ENCODE measurements at places on chromosomes 12 and 14.
A peak's percentile ranks its signal among the peaks of the same experiment; 100 is the strongest.

DNA sequence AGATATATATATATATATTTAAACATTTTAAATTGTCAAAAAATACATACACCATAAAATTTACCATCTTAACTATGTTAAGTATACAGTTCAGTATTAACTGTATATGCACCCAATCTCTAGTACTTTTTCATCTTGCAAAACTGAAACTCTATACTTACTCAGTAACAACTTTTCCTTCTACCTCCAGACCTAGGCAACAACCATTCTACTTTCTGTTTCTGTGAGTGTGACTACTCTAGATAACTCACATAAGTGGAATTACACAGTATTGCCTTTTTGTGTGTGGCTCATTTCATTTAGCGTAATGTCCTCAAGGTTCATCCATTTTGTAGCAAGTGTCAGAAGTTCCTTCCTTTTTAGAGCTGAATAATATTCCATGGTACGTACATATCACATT, 8.2 kb downstream of the FAM234B start:
- DNase-seq = no peak

GRCh38 chr14:87468531-87468930, 524.5 kb downstream of the GALC start:
- DNase-seq = no peak

DNA sequence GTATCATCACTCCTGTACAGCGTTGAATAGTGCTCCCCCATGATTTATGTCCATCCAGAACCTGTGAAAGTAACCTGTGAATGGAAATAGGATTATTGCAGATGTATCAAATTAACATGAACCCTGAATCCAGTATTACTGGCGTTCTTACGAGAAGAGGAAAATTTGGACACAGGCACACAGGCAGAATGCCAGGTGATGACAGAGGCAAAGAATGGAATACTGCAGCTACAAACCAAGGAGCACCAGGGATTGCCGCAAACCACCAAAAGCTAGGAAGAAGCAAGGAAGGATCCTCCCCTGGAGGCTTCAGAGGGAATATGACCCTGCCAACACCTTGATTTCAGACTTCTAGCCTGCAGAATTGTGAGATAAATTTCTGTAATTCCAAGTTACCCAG, 113.5 kb upstream of the EGLN3 start:
- no peak for DNase-seq

- no peak for DNase-seq
These were observed 53.4 kb upstream of the PTHLH start for GRCh38 chr12:28025821-28026505.

DNA sequence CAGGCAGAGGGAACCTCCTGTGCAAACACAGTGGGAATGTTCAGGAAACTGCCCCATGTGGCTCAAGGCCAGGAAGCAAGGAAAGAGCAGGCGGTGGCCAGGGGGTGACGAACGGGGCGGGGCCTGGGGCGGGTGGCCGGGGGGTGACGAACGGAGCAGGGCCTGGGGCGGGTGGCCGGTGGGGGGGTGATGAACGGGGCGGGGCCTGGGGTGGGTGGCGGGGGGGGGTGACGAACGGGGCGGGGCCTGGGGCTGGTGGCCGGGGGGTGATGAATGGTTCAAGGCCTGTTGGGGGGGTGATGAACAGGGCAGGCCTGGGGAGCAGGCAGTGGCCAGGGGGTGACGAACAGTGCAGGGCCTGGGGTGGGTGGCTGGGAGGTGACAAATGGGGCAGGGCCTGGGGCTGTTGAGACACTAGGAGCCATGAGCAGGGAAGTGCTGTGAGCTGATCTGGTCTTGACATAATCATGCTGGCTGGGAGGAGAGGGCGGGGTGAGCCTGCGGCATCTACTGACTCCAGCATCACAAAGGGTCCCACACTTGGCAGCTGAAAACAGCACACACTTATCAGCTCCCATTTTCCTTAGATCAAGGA, 62.7 kb upstream of the FBRSL1 start:
- DNase-seq = no peak

- DNase-seq = no peak
These were observed 2.5 kb upstream of the SALL2 start for GRCh38 chr14:21528381-21529348.

DNA sequence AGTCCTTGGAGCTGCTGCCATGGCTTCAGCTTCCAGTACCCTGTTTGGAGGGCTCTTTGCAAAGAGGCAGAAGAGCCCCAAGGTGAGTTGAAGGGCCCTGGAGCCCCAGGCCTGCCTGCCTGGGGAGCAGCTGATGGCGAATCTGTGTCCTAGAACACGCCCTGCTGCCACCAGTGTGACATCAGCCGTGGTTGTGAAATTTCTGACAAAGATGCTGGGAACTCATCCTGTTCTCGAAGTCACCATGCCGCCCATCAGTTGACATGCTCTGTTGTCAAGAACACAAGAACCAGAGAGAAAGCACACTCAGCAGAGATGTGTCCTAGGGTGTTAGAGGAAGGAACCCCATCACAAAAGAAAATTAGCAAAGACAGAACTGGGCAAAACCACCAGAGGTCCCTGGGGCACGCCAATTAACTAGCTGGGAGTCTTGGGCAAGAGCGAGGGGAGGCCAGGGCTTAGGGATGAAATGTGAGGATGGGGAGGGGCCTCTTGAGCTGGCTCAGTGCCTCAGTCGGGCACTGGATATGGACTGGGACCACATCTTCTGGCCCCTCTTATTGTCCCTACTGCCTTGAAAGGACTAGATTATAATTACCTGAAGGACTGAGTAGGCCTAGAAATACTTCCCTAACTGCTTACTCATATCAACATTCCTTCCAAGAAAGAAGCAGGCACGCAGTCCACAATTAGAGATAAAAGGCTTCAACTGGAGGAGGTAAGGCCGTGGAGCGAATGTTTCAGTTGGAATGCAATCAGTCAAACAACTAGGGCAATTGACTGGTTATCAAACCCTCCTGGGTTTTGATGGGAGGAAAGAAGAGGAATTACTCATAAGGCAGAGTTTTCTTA, 163.1 kb downstream of the CACNA1C start:
- no peak for DNase-seq

GRCh38 chr14:39015360-39015961, 87.6 kb downstream of the SEC23A start:
- DNase-seq = peak; percentile 18

DNA sequence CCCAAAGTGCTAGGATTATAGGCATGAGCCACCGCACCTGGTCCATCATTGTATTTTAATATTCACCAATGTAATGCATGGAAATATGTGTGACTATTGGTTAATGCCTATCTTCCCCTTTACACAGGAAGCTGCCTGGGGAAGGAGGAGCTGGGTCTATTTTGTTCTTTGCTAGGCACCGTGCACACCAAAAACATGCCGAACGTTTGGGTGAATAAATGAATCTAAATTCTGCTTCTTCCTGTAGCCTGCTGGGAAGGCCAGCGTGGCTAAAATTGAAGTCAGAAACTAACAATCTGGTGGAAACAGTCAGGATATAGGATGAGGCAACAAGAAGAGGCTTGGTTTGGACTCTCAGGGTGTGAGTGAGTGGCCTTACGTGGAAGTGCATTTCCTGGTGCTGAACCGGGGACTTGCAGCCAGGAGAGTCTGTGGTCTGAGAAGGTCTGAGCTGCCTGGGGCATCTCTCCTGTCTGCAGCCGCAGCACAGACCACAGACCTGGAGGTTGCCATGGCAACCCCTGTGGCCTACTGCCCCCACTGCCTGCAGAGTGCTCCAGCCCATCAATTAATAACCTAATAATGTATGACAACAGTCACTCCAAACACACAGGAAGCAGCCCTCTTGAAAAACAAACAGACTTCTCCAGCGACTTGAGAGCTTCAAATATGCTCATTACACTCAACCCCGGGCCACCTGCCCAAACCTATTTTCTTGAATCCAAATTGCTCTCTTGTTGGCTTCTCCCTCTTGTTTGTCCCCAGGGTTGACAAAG, 5.5 kb upstream of the GPR68 start:
- DNase-seq = no peak

DNA sequence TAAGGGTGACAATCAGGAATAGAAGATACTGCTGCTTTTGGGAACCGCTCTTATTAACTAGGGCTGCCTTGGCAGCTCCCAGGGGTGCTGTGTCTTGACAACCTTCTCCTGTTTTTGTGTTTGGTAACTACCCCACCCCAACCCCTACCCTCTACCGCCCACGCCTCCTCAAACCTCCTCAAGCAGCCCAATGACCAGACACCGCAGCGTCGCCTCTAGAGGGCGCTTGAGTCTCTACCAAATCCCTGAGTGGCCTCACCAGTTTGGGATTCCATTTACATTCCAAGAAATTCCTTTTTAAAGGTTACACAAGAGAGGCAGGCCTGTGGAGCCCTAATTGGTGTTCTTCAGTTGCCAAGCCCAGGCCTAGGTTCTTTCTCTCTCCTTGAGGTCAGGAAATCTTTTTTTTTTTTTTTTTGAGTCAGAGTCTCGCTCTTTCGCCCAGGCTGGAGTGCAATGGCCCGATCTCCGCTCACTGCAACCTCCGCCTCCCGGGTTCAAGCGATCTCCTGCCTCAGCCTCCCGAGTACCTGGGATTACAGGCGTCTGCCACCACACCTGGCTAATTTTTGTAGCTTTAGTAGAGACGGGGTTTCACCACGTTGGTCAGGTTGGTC, 72.4 kb upstream of the USP44 start:
- DNase-seq = no peak

DNA sequence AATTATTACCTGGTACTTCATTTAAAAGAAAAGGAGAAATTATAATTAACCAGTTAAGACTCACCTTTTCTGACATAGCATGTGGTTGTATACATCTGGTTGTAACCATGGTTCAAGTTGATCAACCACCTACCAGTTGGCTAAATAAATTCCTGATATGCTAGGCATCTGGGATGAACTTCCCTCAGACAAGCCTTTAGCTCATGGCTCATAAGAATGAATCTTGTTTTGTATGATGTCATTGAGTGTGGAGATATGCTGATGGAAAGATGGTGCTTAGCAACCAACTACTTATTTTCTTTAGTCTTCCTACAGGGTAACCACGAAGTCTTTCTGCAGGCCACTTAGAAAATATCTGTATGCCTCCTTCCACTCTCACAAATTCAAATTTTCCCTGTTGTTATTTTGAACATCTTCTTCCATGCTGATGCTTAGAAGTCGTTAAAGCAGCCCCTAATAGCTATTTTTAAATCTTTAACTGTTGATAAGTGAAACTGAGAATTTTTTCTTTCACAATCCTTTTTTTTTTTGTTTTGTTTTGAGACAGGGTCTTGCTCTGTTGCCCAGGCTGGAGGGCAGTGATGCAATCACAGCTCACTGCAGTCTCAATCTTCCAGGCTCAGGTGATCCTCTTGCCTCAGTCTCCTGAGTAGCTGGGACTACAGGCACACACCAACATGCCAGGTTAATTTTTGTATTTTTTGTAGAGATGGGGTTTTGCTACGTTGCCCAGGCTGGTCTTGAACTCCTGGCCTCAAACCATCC, 51.9 kb upstream of the PTHLH start:
- DNase-seq = no peak

DNA sequence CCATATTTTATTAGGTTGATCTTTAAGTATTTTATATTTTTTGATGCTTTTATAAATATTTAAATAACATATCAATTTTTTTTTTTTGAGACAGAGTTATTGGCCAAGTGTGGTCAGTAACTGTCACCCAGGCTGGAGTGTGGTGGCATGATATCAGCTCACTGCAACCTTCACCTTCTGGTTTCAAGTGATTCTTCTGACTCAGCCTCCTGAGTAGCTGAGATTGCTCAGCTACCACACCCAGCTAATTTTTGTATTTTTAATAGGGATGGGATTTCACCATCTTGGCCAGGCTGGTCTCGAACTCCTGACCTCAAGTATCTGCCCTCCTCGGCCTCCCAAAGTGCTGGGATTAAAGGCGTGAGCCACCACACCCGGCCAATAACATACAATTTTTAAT, 71.1 kb downstream of the FUT8 start:
- no peak for DNase-seq

- DNase-seq = no peak
These were observed 845.7 kb upstream of the USP15 start for GRCh38 chr12:61414470-61414869.

Data from T-helper 1 cell (primary cell).